Astrocyte (in vitro differentiated cells and primary cell): ENCODE measurements at places on chromosomes 3 and 15.

- no peak for DNase-seq
Observed at GRCh38 chr3:197504641-197505121, 51.1 kb downstream of the BDH1 start.

DNA sequence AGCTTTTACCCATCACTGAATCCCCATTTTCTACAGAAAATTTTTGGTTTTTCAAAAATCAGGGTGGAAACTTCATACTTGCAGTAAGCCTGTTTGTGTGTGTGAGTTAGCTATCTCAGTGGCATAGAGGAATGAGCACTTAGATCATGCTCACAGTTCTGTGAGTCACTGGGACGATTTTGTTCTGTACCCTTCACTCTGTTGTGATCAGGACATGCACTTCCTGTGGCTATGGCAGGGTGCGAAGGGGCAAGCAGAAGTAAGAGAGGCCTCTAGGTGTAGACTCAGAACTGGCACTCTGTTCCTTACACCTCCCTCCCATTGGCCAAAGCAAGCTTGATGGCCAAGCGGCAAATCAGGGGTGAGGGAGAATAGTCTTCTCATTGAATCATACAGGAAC, 11.6 kb downstream of the NIPA2 start:
- peak; percentile 31 for DNase-seq

GRCh38 chr15:62895905-62896316, 146.6 kb upstream of the TPM1 start:
- peak; percentile 97 for DNase-seq

- peak; percentile 46 for DNase-seq
Observed at GRCh38 chr3:11631820-11632219, 11.9 kb downstream of the VGLL4 start.

DNA sequence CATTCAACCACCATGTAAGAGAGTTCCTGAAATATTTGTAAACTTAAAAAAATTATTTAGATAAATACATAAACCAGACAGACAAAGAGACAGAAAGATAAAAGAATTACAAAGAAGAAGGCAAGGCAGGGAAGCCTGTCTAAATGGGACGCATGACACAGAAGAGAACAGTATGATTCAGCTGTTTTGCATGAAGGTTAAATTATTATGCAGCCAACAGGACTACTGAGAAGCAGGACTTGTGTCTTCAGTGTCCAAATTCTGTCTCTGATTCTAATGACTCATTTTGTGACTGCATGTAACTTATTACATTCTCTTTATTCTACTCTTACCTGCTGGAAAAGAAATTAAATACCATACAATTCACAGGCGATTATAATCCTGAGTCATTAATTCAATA, 340.4 kb upstream of the KCNMB2 start:
- peak; percentile 82 for DNase-seq

DNA sequence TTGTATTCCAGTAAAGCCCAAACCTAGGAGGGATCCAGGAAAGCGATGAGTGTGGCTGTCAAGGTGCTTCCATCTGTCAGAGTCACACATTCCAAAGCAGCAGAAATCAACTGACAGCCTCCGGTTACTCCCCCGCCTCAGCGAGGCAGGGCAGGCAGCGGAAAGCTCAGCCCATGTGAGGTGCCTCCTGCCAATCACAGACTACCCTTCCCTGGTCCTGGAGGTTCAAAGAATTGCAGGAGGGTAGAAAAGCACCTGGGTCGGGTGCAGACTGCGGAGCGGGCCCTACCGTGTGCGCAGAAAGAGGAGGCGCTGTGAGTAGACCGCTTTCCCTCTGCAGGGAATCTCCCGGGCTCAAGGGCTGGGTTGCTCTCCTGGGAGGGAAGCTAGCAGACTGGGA, at the start of gene UPK1B:
Gene UPK1B (plus strand): TSS at position 274 of the 400 bp plus-strand sequence. CDS start 13,144 bp downstream, outside the sequence.
- no peak for DNase-seq

GRCh38 chr3:28564211-28564610, 215.6 kb upstream of the AZI2 start:
- DNase-seq: no peak

DNA sequence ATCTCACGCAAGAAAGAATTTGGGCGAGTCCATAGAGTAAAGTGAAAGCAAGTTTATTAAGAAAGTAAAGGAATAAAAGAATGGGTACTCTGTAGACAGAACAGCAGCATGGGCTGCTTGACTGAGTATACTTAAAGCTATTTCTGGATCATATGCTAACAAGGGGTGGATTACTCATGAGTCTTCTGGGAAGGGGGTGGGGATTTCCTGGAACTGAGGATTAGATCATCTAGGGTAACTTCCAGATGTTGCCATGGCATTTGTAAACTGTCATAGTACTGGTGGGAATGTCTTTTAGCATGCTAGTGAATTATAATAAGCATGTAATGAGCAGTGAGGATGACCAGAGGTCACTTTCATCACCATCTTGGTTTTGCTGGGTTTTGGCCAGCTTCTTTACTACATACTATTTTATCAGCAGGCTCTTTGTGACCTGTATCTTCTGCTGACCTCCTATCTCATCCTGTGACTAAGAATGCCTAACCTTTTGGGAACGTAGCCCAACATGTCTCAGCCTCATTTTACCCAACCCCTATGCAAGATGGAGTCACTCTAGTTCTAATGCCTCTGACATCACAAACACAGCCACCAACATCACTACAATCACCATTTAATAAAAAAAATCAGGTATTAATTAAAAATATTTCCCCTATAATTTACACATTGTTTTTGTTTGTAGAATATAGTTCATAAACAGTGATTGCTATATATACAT, 890.7 kb upstream of the EPHA6 start:
- peak; percentile 98 for DNase-seq

- DNase-seq: peak; percentile 18
Observed at GRCh38 chr3:38960953-38961622, 90.7 kb downstream of the SCN11A start.

- DNase-seq: no peak
Observed at GRCh38 chr3:186639778-186640472, at the start of gene FETUB. Gene FETUB (plus strand): TSS chr3:186640399. CDS start chr3:186640461, 62 bp downstream.

DNA sequence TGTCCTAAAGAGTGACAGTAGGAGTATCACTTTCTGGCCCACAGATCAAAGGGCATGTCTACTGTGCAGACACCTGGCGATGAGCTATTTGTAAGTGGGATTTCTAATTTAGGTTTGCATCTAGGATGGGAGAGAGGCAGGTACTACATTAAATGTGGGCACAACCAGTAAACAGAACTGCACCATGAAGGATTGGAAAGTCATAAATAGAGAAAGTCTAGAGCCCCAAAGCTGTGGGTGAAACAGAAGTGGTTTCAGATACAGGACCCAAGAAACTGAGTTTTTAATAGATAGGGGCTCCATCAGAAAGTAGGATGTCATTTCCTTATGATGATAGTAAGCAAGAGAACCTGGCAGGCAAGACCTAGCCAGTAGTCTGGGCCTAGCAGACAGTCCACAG, 35.2 kb upstream of the SPPL2A start:
- no peak for DNase-seq

GRCh38 chr15:100463515-100463914, 65.2 kb downstream of the CERS3 start:
- no peak for DNase-seq

DNA sequence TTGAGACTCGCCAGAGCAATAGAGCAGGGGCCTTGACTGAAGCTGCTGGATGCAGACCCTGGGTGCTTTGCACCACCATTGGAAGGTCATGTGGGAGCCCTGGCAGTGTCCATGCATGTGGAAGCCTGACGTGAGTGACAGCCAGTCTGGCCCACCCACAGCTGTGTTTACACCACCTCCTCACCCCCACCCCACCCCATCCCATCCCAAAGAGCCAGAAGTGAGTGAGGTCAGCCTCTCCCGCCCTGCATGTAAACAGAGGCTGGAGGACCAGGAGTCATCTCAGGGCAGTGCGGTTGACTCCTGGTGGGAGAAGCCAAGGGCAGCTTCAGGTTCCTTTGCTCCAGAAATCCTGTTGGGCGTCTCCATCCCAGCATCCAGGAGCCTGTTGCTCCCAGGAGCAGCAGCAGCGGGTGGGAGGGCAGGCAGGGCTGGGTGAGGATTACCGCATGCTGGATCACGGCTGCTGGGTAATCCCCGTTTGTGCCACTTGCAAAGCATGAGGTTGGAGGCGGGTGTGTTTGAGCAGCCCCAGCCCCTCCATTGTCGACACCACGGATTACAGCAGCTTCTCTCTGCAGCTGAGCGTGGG, 44.6 kb downstream of the CORO2B start:
- no peak for DNase-seq

GRCh38 chr3:152430223-152431002, 161.7 kb downstream of the MBNL1 start:
- DNase-seq: no peak

DNA sequence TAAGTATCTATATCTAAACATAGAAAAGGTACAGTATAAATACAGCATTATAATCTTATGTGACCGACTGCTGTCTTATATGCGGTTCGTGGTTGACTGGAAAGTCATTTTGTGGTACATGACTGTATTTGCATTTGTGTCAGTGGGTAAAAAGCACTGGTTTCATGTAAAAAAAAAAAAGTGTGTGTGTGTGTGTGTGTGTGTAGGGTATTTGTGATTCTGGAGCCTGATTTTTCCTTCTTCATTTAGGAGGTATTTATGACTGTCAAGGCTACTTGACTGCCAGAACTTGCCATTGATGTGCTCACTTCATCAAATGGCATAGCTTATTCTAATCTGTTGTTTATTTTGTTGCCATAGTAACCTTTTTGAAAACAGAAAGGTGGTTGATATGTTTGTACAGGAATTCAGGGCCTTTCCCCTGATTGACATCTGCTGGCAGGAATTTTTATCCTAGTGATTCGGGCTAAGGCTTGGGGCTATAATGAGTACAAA, 63.2 kb downstream of the AKAP13 start:
- DNase-seq: peak; percentile 61

DNA sequence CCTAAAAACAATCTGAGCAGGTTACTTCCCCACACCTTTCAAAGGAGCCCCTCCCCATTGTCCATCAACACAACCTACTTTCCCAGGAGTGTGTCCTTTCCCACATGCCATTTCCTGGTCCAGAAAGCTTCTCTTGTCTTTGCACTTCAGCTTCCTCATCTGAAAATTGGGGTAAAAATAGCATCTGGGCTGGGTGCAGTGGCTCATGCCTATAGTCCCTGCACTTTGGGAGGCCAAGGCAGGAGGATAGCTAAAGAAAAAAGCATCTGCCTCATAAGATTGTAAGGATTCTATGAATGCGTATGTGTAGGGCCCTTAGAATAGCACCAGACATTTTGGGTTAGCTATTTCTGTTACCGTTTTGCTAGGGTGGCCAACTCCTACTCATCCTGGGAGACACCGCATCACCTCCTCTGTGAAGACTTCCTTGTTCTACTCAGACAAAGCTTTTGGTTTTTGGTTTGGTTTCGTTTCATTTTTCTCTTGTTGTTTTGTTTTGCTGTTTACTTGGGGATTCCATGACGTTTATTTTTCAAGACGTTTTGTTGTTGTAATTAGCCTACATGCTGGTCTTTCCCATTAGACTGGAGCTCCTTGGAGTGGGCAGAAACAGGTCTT, 224.4 kb upstream of the TLE3 start:
- no peak for DNase-seq

DNA sequence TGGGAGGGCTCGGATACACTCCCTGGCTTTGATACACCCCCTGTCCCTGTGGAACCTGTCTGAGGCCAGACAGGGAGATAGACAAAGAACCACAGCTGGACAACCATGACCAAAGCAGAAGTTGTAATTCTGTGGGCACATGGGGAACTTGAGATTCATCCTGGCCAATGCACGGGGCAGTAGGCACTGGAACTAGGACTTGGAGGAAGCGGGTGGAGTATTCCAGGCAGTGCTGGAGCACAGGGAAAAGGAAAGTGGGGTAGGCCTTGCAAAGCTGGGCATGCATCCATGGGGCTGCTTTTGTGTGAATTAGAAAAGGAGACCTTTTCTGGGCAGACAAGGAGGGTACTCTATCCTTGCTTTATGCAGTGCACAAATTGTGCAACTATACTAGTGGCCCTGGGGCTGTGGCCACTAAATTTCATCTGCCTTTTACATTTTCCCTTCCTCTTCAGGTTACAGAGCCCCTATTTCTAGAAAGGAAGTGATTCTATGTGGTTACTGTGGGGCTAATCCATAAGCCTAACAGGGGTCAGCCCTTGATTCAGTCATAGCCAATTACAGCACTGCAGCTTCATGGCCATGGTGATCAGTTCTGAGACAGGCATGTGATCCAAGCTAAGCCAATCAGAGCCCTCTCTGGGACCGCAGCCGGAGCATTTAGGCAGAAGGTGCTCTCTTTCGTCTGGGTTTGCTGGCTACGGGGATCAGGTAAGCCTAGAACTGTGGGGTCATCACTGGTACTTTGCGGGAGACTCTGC, 21.0 kb downstream of the CRABP1 start:
- DNase-seq: no peak

- DNase-seq: no peak
Observed at GRCh38 chr3:87575550-87575949, 299.2 kb upstream of the POU1F1 start.

DNA sequence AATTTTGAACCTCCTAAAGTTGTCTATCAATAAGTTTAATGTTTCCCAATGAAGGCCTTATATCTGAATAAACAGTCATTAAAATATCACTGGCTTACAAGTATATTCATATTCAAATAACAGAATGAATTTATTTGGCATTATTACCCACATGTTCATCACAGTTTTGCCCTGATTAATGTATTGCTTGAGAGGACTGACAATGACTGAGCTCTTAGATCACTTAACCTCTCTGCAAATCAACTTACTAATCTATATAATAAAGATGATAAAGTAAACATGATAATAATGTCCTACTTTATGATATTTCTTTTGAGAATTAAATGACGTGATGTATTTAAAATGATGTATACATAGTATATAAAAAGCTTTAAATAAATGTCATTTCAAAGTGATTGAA, 532.0 kb upstream of the GBE1 start:
- DNase-seq: no peak

DNA sequence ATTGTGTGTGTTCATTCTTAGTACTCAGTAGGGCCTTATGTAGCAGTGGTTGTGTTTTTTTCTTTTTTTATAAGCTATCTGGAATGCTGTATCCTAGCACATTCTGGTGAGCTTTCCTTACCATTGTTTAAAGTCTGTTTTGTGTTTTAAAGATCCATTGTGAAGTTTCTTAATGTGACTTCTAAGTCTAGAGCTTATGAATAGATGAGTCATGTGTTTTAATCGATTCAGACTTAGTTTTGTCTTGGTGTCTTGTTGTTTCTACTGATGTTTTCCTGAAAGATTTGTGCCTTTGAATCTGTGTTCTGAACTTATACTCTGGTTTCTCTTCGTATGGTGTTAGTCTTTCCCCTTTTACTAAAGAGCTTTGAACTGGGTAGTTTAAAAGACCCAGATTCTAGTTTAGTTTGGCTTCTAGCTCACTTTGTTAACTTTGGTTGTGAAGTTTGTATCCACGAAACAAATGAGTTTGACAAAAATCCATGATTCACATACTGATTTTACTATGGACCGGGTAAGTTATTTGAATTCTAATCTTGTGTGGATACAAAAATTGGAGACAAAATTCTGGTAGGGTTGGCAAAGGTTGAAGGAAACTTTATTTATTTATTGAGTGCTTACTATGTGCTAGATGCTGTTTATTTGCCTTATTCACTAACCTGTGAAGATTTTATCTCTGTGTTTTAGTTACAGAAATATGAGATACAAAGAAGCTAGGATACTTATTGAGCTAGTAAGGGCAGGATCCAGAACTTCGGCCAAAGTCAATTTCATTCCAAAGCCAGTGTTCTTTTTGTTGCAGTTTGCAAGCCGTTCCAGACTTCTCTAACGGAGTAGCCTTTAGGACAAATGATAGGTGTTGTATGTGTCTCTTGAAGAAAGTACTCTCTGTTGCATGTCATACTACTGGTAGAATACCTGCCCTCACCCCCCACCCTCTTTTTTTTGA, 24.8 kb downstream of the AKAP13 start:
- DNase-seq: peak; percentile 69

- DNase-seq: no peak
Observed at GRCh38 chr15:26879706-26880105, 12.8 kb downstream of the GABRA5 start.
